ENCODE measurements at places on chromosomes 12 and 14.

DNA sequence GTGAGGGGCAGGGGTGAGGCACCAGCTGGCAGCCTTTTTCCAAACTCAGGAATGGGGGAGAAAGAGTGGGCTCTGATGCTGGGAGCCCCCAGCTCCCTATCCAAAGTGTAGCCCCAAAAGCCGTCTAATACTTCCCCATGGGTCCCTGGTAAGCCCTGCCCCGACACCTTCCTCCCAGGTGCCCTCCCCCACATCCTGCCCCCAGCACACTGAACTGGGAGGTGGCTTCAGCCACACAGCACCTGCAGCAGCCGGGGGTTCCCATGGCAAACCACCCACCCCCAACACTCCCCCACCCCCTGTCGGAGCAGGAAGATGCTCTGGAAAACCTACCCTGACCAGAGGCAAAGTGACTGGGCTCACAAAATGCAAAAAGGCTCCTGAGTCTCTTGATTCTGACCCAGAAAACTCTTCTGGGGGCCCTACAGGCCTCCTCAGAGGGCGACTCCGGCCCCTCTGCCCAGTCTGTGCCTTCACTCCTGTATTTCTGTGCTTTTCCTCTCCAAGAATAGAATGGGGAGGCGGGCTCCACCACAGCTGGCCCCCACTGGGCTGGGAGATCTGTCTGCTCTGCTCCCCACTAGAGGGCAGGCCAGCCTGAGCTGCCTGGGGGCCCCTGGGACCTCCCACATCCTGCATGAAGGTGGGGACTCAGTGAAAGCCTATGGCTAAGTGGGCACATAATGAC lies 81.6 kb downstream of the ITPK1 start:
- no peak for DNase-seq

- no peak for DNase-seq
Measured at GRCh38 chr12:38823738-38824137, 81.7 kb downstream of the CPNE8 start.

DNA sequence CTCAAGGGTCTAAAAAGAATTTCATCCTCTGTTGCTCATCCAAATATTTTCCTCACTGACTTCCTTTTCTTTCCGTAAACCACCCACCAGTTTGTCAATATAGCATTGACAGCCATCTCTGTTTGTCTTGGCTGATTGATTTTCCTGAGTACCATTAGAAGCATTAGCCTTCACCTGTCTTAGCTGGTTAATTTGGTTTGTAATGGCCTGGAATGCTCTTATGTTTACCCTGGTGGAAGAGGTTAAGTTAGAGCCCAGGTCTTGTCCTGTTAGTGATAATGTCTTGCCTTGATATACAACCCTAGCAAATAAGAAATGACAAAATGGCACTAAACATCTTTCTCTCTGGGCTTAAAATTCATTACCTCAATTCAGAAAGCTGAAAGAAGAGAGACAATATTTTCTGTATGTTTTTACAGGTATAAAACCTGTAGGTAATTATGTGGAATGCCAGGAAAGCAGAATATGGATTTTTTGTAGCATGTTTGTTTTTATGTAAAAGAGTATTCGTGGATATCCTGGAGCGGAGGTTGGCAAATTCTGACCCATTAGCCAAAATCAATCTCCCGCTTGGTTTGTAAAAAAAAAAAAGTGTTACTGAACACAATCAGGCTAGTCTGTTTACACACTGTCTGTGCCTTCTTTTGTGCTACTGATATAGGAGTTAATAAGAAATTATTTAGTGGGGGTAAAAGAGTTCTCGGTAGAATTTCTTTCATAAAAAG lies 224.4 kb upstream of the DAAM1 start:
- DNase-seq = no peak

DNA sequence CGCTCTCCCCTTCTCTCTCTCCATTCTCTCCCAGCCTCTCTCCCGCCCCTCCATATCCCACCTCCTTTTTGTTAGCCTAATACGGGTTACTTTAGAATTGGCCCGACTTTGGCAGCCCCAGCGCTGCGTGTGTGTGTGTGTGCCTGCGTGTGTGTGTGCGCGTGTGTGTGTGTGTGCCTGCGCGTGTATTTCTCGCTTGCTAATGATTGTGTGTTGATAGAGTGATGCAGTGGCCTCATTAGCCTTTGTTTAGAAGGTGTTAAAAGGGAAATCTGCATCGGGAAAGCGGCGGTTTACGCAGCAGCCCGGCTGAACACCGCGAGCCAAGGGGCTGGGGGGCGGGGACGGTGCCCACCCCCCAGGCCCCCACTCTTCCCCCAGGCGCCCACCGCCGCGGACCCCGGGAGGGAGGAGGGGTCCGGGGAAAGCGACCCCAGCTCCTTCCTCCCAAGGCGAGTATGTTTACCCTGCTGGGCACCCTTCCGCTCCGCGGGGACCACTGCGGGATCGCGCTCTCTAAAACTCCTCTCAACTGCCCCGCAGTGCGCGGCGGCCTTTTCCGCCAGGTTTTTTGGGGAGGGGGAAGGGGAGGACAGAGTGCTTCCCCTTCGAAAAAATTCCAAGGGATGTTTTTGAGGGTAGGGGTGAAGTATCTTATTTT lies 6.8 kb upstream of the LHX5 start:
- DNase-seq = no peak

DNA sequence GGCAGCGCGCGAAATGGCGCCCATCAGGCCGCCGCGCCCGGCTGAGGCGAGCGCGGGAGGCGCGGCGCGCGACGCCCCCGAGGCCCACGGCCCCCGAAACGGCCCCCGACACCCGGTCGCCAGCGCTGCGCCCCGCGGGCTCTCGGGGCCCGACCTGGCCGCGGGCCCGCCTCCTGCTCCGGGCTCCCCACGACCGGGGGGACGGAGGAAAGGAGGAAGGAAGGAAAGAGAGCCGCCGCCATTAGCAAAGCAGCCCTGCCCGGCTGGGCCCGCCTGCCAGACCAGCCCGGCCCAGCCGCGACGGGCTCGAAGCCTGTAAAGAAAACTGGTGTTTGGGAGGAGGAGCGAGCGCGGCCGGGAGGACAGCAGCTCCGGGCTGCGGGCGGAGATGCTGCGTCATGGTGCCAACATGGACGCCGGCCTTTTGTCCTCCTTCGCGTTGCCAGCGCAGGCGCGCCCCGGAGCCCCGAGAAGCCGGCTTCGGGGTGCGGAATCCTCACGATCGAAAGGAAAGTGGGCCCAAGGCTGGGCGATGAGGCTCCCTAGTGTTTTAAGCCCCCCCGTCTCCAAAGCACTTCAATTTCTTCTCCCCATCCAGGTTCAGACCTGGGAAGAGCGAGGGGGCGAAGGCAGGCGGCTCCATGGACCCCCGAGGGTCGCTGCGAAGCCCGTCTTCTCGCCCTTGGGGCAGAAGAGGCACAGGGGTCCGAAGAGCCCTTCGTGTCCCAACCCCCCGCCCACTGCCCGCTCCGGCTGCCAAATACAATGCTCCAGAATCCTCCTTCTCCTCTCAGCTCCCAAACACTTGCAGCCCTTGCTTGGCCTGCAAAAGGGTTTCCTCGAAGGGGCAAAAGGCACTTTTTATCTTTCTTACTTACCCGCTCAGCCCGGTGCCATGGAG lies 2.9 kb upstream of the SETD1B start:
- DNase-seq = peak; percentile 46

DNA sequence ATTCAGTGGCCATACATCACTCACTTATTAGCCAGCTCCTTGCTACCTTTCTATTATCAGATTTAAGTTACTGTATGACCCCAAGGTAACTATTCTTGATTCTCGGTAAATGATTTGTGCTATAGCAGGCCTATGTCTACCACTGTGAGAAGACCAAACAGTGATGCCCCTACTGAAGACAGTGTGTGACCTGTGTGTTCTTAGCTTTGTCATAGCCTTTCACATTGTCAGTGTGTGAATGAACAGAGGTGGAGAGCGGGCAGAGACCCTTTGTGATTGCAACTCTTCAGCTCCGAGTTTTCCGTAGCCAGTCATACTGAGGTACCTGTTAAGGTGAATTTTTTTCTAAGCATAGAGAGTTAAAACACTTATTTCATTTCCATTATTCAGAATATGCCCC lies 294.0 kb downstream of the LRFN5 start:
- DNase-seq = no peak

DNA sequence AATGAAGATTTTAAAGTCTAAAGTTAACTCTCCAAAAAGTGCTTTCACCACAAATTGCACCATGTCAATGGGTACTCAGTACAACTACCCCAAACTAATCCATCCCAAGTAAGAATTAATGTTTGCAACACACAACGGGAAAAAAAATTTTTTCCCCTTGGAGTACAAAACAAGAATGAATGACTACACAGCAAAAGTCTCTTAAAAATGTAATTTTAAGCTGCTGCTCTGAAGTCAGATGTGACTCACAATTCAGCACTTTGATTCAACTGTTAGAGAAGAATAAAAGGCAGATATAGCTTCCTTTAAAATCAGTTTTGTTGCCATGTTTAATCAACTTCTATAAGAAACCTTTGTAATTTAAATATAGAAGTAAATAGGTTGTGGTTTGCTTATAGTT lies 42.5 kb upstream of the VPS33A start:
- no peak for DNase-seq

GRCh38 chr12:97984974-97985580 lies 522.5 kb downstream of the RMST start:
- DNase-seq = peak; percentile 99
